Right renal cortex interstitium (tissue), 3 donors: ENCODE measurements at places on chromosomes 11 and 22.
A peak's percentile ranks its signal among the peaks of the same experiment; 100 is the strongest.

GRCh38 chr11:2798951-2799761 lies 86.4 kb downstream of the CDKN1C start:
- DNase-seq = peak; percentile 61

DNA sequence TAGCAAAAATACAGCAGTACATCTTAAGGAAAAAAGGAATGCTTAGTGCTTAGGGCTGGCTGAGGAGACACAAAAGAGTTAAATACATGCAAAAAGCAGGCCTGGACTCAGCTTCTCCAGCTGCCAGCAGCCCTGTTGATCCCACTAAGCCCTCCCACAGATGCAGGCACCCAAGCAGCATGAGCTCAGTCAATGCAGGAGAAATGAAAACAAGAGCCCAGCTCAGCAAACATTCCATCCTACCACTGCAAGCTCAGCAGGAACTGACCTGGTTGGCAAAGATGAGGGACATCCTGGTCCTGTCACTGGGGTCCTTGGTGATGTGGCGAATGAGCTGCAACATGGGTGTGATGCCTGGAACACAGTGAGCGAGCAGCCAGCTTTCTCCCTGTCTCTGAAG lies 5.8 kb downstream of the CYB5R2 start:
- DNase-seq = no peak

DNA sequence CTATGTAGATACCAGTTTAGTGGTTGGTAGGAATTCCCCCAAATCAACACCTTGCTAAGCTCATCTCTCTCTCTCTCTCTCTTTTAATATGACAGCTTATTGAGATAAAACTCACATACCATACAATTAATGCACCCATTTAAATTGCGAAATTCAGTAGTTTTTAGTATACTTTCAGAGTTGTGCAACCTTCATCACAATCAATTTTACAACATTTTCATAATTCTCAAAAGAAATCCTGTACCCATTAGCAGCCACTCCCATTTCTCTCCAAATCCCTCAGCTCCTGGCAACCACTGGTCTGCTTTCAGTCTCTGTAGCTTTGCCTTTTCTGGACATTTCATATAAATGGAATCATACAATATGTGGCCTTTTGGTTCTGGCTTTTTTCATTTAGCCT lies 13.3 kb downstream of the NNMT start:
- DNase-seq = no peak

DNA sequence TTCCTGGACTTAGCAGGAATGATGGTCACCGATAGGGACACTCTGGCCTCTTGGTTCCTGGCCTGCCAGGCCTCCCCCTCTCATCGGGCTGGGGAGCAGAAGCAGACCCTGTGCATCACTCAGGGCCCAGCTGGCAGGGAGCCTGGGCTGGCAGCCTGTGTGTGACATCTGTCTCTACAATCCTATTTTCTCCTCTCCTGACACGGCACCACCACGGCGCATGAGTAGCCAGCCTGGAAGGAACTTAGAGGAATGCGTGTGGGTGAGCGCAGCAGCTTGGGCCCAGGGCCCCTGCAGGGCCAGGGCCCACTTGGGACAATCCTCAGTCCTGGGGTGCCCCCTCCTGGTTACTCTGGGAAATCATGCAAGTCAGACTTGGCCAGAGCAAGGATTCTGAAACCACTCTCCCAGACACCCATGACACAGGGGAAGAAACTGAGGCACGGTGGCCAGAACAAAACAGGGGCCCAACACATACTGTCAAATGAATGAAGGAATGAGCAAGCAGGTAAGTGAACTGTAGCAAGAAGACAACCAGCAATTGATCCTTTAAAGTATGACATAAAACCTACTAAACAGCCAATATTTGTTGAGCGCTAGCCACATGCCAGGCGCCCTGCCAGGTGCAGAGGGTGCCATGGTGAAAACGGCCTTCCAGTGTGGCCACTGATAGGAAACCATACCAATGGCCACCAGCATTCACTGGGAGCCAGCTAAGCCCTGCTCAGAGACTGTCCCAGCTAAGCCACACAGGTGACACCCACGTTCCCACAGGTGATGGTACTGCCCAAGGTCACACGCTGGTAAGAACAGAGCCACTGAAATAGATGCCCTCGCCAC lies 13.3 kb downstream of the RSPH14 start:
- DNase-seq = no peak
